ENCODE measurements at places on chromosomes 2 and 18. TPM values are rescaled to one million over a fixed set of nuclear protein-coding genes. Genes with fewer than 3 reads are reported as not detected.

- H3K36me3 ChIP-seq = no peaks in the 10 kb centered on the region
- no peak overlapping the region for H3K4me3 ChIP-seq
- peaks cover 9% of the 10 kb centered on the region for H3K4me1 ChIP-seq
- H3K27me3 ChIP-seq = peaks cover 30% of the 10 kb centered on the region
These were observed 99.0 kb downstream of the DYSF start for GRCh38 chr2:71552356-71552755.

- no peak for DNase-seq
- H3K4me1 ChIP-seq = no peaks in the 10 kb centered on the region
- no peaks in the 10 kb centered on the region for H3K36me3 ChIP-seq
- no peak overlapping the region for H3K4me3 ChIP-seq
These were observed 131.4 kb upstream of the MAPRE2 start for GRCh38 chr18:34909637-34910364.

DNA sequence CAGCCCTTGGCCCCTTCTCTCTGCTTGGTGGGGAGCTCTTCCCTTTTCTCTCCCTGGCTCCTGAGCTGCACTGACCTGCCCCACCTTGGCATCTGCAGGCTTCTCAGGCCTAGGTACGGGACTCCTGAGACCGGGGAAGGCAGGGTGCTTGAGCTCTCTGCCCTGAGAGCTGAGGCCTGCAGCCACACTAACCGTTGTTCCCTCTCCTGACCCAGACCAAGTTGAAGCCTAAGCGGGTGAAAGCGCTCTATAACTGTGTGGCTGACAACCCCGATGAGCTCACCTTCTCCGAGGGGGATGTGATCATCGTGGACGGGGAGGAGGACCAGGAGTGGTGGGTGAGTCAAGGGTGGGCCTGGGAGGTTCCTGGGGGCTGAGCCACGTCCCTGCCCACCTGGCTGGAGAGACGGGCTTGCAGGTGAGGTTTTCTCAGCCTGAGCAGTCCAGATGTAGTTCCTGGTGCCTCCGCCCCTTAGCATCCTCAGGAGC is 22.2 kb downstream of the ITGB1BP1 start:
- peak overlapping the region; percentile 39 for H3K27ac ChIP-seq
- DNase-seq = no peak
- no peaks in the 10 kb centered on the region for H3K27me3 ChIP-seq
- H3K4me1 ChIP-seq = peaks cover 7% of the 10 kb centered on the region

DNA sequence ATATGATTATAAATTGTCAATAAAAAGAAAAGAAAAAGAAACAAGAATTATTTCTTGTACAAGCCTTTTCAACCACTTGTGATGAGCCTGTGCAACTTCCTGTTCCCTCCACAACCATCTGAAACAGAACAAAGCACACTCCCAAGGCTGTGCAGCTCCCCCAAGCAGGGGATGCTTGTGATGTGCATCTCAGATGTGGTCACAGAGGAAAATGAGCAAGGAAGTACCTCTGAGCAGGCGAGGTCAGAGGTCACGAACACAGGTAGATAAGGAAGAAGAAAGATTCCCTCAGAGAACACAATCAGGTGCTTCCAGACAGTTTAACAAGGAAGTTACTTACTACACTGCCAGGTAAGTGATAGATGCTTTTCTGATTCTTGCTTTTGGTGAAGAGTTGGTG is 274.8 kb upstream of the SLC39A10 start:
- no peaks in the 10 kb centered on the region for H3K36me3 ChIP-seq
- no peaks in the 10 kb centered on the region for H3K27me3 ChIP-seq
- H3K27ac ChIP-seq = peak overlapping the region; percentile 60
- H3K4me1 ChIP-seq = peaks cover 8% of the 10 kb centered on the region

- peak overlapping the region; percentile 16 for H3K27ac ChIP-seq
- DNase-seq = no peak
- H3K4me1 ChIP-seq = peaks cover 39% of the 10 kb centered on the region
- H3K36me3 ChIP-seq = peaks cover 5% of the 10 kb centered on the region
- no peak overlapping the region for H3K4me3 ChIP-seq
- H3K27me3 ChIP-seq = no peaks in the 10 kb centered on the region
These were observed 32.9 kb downstream of the DGKD start for GRCh38 chr2:233387225-233387624.

- no peaks in the 10 kb centered on the region for H3K27me3 ChIP-seq
- no peak for DNase-seq
- no peak overlapping the region for H3K27ac ChIP-seq
- no peak overlapping the region for H3K4me3 ChIP-seq
- H3K36me3 ChIP-seq = no peaks in the 10 kb centered on the region
- no peaks in the 10 kb centered on the region for H3K4me1 ChIP-seq
These were observed 146.7 kb upstream of the L3MBTL4 start for GRCh38 chr18:6561420-6561861.

DNA sequence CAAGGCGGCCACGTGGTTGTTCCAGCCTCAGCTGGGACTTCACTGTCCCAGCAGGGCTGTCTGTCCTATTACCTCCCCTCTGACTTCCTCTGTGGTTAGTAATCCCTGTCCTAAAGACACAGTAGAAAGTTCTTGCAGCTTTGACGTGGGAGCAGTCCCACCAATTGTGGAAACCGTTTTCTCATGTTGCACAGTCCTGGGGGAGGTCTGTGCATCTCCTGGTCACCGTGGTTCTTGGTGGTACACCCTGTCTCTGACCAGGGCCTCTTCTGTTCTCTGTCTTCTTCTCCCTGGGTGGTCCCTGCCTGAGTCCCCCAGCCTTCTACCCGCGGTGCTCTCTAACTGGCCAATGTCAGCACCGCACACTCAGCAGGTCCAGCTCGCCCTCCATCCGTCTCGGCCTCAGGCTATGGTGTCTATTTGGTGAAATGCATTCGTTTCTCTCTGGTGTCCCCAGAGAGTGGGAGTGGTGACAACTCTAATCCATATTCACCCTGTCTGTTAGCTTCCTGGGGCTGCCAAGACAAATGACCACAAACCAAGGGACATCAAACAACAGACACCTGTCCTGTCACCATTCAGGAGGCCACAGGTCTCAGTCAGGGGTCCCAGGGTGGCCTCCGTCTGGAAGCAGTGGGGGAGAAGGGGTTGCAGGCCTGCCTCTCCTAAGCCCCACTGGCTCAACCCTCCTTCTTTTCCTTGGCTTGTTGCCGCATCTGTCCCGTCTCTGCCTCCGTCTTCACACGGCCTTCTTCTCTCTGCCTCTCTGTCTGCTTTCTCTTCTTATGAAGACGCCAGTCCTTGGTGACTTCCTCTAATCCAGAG is 99.8 kb downstream of the SH3BP4 start:
- H3K27ac ChIP-seq = no peak overlapping the region
- H3K4me1 ChIP-seq = peaks cover 3% of the 10 kb centered on the region

DNA sequence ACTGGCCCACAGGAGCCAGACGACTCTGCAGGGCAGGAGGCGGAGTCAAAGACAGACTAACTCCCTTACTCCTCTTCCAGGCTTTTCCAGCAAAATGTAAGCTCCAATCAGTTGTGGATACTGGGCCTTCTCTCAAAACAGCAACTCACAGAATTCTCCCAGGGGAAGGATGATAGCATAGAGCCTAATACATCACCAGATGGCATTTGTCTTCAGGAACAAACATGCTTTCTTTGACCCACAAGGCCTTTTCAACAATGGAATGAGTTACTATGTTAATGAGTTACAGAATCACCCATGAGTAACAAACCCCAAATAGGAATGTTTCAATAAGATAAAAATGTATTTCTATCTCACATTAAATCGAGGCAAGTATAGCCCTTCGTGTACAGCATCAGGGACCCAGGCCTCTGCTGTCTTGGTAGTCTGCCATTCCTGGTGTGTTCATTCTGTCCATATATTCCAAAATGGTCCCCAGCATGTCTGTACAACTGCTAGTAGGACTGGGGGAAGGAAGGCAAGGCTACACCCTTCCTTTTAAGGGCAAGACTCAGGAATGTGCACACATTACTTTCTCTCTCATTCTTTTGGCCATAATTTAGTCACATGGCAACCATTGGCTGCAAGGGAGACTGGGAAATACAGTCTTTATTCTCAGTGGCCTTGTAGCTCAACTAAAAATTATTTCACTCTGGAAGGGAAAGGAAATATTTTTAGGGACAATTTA is 76.4 kb downstream of the BOD1L2 start:
- H3K4me3 ChIP-seq = no peak overlapping the region
- no peak for DNase-seq
- no peaks in the 10 kb centered on the region for H3K4me1 ChIP-seq
- H3K27ac ChIP-seq = no peak overlapping the region

DNA sequence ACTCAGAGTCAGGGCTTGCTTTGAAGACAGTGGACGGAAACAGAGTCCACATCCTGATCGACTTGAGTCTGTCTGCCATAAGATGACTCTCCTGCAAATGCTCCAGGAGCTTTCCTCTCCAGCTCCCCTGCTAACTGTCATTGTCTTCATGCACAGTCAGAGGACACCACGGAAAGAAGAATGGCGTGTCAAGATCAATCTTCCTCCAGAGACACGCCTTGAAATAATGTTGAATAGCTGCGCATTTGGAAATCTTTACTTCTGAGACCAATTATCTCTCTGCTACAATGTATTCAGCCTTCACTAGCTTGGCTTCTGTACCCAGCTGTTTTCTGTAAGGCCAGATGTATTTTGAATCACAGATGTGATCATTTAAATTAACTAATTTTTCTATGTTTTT is 457.2 kb downstream of the CDH2 start:
- no peaks in the 10 kb centered on the region for H3K27me3 ChIP-seq
- H3K4me3 ChIP-seq = no peak overlapping the region
- no peak overlapping the region for H3K27ac ChIP-seq
- H3K4me1 ChIP-seq = no peaks in the 10 kb centered on the region
- DNase-seq = no peak
- no peaks in the 10 kb centered on the region for H3K36me3 ChIP-seq

- H3K36me3 ChIP-seq = no peaks in the 10 kb centered on the region
- H3K4me1 ChIP-seq = peaks cover 6% of the 10 kb centered on the region
- H3K27ac ChIP-seq = peak overlapping the region; percentile 54
- peak overlapping the region; percentile 92 for H3K4me3 ChIP-seq
- peaks cover 25% of the 10 kb centered on the region for H3K27me3 ChIP-seq
These were observed 1.1 kb downstream of the CHN1 start for GRCh38 chr2:175003875-175004729.

DNA sequence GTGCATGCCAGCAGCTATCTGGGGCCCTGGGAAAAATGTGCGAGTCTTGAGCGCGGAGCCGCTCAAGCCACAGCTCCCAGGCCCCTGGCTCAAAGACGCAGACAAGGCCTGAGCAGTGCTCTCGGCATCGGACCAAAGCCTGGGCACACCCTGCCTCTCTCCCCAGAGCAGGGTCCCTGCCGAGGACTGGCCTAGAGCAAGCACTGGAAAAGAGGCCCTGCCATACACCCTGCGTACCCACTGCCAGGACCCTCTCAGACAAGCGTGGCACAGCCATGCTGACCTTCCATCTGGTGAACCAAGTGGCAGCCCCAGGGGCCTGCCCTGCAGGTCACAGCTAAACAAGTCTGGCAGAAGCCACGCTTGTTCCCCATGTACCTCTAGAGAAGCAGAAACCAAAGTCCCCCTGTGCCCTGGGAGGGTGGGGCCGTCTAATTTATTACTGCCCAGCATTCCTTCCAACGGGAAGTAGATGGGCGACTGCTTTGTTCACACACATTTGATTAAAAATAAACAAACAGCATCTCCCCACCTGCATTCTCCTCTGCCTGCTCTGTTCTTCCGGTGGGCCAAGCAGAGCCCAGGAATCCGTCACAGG is 14.0 kb downstream of the STK25 start:
- H3K27ac ChIP-seq = no peak overlapping the region
- DNase-seq = no peak
- H3K4me1 ChIP-seq = peaks cover 4% of the 10 kb centered on the region
- no peak overlapping the region for H3K4me3 ChIP-seq
- H3K36me3 ChIP-seq = no peaks in the 10 kb centered on the region

GRCh38 chr18:39805218-39805617 is 2149.8 kb upstream of the PIK3C3 start:
- no peaks in the 10 kb centered on the region for H3K36me3 ChIP-seq
- no peaks in the 10 kb centered on the region for H3K27me3 ChIP-seq
- H3K27ac ChIP-seq = no peak overlapping the region
- DNase-seq = no peak
- H3K4me3 ChIP-seq = no peak overlapping the region
- no peaks in the 10 kb centered on the region for H3K4me1 ChIP-seq

- H3K4me3 ChIP-seq = peak overlapping the region; percentile 74
- no peak overlapping the region for H3K27ac ChIP-seq
- H3K4me1 ChIP-seq = peaks cover 32% of the 10 kb centered on the region
- H3K27me3 ChIP-seq = no peaks in the 10 kb centered on the region
- DNase-seq = no peak
These were observed 679 bp downstream of the RNF144A start for GRCh38 chr2:6917761-6918421.

- H3K4me3 ChIP-seq = no peak overlapping the region
- no peak for DNase-seq
- no peaks in the 10 kb centered on the region for H3K27me3 ChIP-seq
- peaks cover 8% of the 10 kb centered on the region for H3K4me1 ChIP-seq
These were observed 61.3 kb upstream of the HAAO start for GRCh38 chr2:42853549-42854206.

DNA sequence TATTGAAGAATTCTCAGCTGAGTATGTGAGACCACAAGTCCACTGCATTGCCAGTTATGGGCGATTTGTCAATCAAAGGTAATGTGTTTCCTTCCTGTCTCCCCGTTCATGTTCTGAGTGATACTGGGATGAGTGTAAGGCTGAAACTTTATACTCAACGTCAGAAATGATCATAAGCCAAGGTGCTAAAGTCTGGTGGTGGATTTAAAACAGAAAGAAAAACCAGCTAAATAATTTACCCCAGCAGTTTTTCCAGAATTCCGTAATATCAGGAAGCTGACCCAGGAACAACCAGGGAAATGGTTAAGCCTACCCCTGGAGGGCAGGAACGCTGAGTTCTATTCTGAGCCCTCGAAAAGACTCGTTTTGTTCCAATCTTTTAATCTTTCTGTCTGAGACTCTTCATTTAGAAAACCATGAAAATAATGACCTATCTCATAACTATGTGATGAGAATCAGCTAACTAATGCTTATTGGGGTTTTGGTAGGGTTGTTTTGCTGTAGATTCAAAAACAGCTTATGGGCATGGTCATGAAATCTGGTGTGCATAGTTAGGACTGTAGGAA is 149.6 kb downstream of the LAMA3 start:
- DNase-seq = no peak
- peaks cover 9% of the 10 kb centered on the region for H3K27me3 ChIP-seq
- H3K27ac ChIP-seq = no peak overlapping the region
- H3K4me3 ChIP-seq = no peak overlapping the region
- peaks cover 2% of the 10 kb centered on the region for H3K4me1 ChIP-seq

GRCh38 chr2:195017890-195018289 is 639.1 kb upstream of the SLC39A10 start:
- H3K4me1 ChIP-seq = no peaks in the 10 kb centered on the region
- no peaks in the 10 kb centered on the region for H3K27me3 ChIP-seq
- H3K27ac ChIP-seq = no peak overlapping the region
- no peak overlapping the region for H3K4me3 ChIP-seq

CGREF1 gene
- not detected for total RNA-seq

FHOD3 gene
- total RNA-seq = not detected

XRCC5 gene
- 161 TPM for total RNA-seq

MPV17 gene
- 46.5 TPM for total RNA-seq

CNDP1 gene
- total RNA-seq = 0.20 TPM

STRN gene
- total RNA-seq = 36.0 TPM

POU3F3 gene
- total RNA-seq = not detected
